GM04504 (cell line): ENCODE measurements at places on chromosomes 2 and 18.

DNA sequence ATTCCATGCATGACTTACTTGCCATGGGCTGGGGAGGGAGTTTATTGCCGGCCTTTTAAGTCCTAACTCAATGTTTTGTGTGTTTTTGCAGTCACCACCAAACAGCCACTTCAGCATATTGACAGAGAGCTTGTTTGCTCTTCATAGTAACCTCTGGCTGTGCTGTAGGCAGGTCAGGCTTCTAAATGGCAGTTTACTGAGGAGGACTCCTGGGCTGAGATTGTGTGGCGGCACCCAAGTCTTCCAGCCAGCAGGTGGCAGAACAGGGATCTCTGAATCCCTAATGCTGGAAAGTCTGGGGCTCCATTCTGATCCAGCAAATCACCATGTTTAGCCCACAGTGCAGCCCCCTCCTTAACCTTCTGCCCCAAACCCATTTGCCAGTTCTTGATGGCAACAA lies 121.2 kb downstream of the CAPN13 start:
- no peak for DNase-seq

DNA sequence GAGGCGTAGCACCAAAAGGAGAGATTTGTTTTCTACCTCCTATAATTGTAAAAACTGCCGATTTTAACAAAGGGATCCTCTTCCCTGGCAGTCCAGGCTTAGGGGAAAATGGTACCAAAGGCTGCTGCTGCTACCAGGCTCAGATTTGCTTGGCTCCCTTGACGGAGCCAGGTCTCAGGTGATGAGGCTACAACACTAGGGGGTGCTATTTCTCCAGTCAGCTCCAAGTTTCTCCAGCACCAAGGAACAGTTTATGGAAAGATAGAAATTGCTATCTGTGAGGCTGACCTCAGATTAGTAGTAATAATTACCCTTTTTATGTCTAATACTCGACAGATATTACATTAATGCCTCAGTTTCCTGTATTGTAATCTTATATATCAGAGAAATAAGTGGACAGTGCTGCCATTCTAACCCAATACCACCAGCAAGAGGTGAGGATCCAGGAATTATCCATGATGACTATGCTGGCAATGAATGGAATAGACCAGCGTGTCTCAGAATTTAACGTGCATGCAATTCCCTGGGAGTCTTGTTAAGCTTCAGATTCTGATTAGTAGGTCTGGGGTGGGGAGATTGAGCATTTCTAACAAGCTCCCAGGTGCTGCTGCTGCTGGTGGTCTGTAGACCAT lies 111.3 kb downstream of the ESCO1 start:
- DNase-seq: no peak

- peak; percentile 3 for DNase-seq
Observed at GRCh38 chr18:31954349-31954748, 11.4 kb upstream of the TRAPPC8 start.

DNA sequence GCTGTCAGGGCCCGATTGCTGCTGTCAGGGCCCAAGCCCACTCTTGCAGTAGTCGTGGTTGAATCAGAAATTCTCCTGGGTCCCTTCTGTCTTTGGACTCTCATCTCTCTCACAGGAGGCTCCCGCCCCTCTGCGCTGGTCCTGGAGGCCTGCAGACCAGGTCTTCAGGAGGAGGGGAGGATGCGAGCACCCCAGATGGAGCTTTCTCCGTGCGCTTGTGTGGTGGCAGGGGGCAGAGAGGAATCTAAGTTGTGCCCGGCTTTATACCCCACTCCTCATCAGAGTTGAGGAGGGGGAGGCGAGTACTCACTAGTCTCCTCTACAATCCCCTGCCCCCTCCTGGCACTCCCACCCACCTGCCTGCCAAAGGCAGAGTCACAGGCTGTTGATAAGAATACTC lies 10.4 kb downstream of the EN1 start:
- no peak for DNase-seq

DNA sequence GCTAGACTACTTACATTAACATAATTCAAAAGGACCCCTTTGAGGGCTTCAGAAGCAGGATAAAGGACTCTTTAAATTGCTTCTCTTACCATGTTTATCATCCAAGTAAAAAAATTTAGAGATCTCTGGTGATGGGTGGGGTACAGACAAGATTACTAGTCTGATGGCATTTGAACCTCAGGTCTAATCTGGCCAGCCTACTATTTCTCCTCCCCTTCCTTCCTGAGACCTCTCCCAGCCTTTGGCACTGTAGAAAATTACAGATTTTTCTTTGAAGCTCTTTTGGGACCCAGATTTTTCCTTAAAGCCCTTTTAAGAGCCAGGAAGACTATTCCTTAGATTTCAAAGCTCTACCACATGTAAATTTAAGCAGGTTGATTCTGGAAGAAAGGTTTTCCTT lies 28.9 kb downstream of the GCA start:
- no peak for DNase-seq

DNA sequence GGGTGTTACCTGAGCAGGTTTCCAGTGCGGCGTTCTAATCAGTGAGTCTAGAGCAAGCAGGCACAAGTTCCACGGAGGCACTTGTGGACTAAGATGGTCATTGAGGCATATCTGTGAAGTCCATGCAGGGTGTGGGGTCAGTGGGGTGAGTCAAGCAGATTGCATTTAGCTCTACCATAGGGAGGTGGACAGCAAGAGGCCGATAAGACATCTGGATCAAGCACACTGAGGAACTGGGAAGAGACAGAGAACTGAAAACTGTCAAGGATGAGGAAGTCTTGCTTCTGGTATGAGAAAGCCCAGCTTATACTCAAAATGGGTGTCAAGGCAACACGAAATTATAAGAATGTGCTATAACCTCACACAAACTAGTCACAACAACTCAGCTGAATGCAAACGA lies 61.2 kb upstream of the SLC39A10 start:
- DNase-seq: no peak

DNA sequence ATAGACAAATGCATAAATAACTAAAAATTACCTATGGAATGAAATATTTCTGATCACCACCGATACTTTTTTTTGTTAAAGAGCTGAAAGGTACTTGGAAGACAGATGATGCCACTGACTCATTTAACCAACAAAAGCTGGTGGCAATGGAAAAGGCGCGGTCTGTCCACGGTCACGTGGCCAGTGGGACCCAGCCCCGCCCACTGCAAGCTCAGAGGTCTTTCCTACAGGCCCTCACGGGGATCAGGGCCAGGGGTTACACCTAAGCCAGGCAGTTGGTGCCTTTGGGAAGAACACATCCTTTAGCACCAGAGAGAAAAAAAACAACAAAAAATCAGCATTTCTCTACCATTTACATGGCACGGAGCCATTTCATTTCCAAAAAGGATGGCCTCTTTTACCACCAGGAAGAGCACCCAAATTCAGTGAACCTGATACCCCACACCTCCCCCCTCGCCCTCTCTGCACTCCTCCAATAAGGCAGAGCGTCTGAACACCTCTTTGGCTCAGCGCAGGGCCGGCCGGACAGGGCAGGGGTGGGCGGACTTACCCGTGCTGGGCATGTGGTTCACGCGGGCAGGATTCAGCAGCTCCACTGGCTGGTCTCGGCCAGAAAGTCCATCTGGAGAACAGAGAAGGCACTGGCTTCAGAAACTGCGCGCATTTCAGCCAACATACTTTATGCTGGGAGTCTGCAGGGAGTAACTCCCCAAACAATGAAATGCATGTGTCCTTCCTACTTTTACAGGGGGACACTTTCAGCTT lies 164.6 kb downstream of the HDAC4 start:
- DNase-seq: no peak

DNA sequence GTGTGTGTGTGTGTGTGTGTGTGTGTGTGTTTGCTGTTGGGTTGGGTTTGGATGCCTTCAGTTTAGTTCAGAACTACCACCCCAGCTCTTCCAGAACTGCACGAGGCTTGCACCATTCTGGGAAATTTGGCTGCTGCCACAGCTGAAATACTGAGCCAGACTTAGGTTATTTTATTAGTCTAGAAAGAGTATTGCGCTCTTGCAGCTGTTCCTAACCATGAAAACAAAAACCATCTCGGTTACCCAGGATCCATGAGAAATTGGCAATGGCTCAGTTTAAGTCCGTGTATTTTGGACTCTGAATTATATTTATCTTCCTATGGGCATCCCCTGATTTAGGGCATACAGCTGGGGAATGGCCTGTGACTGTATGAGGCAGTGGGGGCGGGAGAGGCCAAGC lies 83.2 kb downstream of the TANC1 start:
- no peak for DNase-seq

DNA sequence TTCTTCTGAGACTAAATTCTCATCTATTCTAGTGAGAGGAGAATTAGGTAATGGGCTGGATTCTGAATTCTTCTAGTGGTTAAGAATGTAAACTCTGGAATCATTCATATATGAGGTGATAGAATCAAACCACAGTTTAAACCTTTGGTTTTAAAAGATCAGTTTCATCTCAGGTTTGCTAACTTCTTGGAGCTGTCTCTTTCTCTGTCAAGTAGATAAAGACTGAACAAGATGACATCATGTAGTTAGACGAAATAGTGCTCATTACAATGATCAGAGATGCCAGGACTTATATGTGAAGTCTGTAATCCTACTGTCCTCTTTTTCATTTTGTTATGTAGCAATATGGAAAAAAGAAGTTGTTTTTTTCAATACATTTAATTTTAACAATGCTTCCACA lies 4.9 kb downstream of the CEBPZOS start:
- DNase-seq: no peak
